ENCODE measurements at places on chromosomes 11 and 22.

- no peak for DNase-seq
These were observed 70.2 kb upstream of the NAV2 start for GRCh38 chr11:19642185-19643158.

- no peak for DNase-seq
These were observed 7.6 kb downstream of the MYO18B start for GRCh38 chr22:25749420-25750169.

DNA sequence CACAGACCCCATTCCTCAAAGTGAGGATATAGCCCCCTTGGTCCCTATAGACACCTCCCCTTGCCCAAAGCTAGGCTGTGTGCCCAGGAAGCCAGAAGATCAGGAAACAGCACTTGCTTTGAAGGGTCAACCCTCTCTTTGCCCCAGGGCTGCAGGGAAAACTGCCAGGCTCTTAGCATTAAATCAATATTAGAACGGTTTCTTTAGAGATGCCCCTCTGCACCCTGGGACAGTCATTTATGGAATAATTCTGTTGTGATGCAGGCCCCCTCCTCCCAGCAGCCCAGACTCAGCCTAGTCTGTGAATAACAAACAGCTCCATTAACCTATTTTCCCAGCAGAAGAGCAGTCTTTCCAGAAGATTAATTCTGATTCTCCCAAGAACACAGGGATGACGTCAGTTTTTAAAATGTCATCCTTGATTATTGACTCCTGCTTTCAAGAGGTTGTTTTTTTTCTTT is 11.6 kb upstream of the CAPN5 start:
- DNase-seq = no peak

GRCh38 chr22:33975841-33976240 is 55.6 kb upstream of the LARGE1 start:
- DNase-seq = no peak

DNA sequence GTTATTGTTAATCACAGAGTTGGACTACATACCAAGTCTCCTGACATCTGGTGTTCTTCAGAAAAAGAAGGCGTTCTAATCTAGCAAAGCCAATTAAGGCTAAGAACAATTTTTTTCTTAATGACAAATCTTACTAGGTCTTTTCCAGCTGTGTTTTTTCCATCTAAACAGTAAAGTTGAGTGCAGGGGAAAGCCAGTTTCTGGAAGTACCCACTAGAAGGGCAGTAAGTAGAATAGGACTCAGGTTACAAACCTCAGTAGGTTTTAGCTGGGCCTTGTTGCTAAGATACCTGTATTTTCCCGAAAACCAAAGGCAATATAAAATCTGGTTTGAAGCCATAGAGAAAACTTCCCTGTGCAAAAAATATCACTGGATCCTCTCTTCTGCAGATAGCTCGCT is 351.9 kb downstream of the ETS1 start:
- no peak for DNase-seq

GRCh38 chr11:3161720-3162409 is 3.2 kb downstream of the OSBPL5 start:
- DNase-seq = no peak

- no peak for DNase-seq
These were observed 40.6 kb downstream of the CACNG2 start for GRCh38 chr22:36662981-36663380.

GRCh38 chr11:124823512-124824376 is 23.5 kb upstream of the MSANTD2 start:
- DNase-seq = no peak

DNA sequence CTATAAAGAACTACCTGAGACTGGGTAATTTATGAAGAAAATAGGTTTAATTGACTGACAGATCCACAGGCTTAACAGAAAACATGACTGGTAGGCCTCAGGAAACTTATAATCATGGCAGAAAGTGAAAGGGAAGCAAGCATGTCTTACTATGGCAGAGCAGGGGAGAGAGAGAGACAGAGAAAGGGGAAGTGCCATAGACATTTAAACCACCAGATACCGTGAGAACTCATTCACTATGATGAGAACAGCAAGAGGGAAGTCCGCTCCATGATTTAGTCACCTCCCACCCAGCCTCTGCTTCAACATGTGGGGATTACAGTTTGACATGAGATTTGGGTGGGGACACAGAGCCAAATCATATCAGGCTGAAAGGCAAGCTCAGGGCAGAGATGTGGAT is 327.1 kb upstream of the DDI1 start:
- DNase-seq = no peak

DNA sequence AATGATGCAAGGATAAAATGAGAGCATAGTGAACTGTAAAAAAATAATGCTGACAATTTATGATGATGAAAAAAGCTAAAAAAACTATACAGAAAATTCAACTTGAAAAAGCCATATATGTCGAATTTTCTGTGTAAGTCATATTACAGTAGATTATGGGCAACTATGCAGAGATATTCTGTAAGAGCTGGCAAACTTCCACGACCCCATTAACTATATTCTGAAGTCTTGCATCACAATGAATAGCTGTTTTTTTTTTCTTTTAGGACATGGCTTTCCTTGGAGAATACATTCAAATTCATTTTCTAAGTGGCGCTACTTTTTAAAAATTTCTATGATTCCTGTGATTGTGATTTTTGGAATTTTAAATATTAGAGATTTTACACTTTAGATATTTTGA is 18.4 kb downstream of the PSMD13 start:
- no peak for DNase-seq

DNA sequence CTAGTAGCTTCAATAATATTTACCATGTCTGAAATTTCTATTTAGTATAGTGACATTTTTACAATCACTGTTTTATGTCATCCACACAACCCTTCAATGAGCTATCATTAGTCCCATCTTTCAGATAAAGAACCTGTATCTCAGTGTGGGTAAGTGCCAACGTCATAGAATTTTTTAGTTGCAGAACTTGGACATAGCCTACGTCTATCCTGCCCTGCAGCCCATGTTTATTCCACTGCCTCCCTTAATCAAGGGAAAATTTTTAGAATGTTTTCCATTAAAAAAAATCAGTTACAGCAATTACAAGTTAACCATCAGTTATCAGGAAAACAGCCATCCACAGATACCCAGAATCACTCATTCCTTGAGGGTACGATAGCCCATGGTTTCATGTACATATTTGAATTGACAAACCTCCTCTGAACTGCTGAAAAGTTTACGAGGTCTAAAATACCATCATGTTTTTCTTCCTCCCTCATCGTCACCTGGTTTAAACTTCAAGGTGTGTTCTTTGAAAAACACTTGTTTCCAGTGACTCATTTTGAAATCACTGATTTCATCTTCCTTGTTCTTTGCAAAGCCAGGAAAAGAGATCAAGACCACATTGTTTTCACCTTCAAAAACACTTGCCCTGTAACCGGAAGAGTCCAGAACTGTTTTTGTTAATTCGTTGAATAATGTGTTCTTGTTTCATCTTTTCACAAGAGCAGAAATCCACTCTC is 100.9 kb downstream of the FAM76B start:
- DNase-seq = no peak

- no peak for DNase-seq
These were observed 184.9 kb downstream of the MAML2 start for GRCh38 chr11:96158126-96158525.

GRCh38 chr11:123357353-123357989 is 72.6 kb upstream of the GRAMD1B start:
- no peak for DNase-seq

DNA sequence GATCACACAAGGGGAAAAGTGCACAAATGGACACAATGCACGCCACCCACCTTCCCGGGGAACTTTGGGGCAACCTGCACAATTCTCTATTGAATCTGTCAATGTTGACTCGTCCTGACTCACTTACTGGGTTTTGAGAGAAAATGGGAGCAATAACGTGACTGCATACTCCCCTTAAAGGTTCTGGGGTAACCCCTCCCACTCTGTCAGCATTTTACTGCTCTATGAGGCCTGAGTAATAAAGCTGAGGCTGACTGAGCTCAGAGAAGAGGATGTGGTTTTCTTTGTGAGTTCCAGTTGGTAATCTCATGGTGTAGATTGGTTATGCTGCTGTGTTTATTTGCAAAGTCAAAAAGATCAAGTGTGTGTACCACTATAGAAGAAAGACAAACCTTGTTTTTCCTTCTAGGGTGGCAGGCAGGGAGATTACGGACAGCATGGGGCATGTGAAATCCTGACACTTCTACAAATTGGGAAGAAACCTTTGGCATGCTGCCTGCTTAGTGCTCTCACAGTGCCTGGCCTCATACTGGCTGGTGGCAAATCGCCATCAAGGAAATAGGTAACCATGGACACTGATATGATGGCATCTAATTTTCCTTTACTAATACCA is 16.1 kb upstream of the APOA1 start:
- no peak for DNase-seq

GRCh38 chr11:61041755-61042518 is 60.4 kb upstream of the CD5 start:
- DNase-seq = no peak

GRCh38 chr22:30054067-30054763 is 26.0 kb upstream of the HORMAD2 start:
- DNase-seq = no peak

- DNase-seq = no peak
These were observed 38.4 kb downstream of the AMBRA1 start for GRCh38 chr11:46555267-46556054.

Data from activated CD4-positive, alpha-beta T cell treated with anti-CD3 and anti-CD28 coated beads for 24 hours (primary cell).